D721Med (cell line): ENCODE measurements at places on chromosomes 1 and 21.

- DNase-seq = no peak
These were observed 220.4 kb downstream of the TPR start for GRCh38 chr1:186154651-186155050.

- no peak for DNase-seq
These were observed 5.3 kb downstream of the DENND2D start for GRCh38 chr1:111195002-111195684.

GRCh38 chr1:93680420-93681100, 1.1 kb downstream of the BCAR3 start:
- DNase-seq = peak; percentile 73

- DNase-seq = no peak
These were observed 236.2 kb downstream of the NFIA start for GRCh38 chr1:61318319-61319125.

DNA sequence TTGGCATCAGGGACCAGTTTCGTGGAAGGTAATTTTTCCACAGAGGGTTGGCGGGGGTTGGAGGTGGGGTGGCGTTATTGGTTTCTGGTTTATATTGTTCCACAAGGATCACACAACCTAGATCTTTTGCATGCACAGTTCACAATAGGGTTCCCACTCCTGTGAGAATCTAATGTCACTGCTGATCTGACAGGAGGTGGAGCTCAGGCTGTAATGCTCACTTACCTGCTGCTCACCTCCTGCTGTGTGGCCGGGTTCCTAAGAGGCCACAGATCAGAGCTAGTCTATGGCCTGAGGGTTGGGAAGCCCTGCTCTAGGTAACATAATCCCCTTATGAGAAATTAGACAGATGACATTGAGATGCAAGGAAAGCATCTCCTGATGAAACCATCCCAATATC, 12.6 kb downstream of the GBP5 start:
- no peak for DNase-seq

DNA sequence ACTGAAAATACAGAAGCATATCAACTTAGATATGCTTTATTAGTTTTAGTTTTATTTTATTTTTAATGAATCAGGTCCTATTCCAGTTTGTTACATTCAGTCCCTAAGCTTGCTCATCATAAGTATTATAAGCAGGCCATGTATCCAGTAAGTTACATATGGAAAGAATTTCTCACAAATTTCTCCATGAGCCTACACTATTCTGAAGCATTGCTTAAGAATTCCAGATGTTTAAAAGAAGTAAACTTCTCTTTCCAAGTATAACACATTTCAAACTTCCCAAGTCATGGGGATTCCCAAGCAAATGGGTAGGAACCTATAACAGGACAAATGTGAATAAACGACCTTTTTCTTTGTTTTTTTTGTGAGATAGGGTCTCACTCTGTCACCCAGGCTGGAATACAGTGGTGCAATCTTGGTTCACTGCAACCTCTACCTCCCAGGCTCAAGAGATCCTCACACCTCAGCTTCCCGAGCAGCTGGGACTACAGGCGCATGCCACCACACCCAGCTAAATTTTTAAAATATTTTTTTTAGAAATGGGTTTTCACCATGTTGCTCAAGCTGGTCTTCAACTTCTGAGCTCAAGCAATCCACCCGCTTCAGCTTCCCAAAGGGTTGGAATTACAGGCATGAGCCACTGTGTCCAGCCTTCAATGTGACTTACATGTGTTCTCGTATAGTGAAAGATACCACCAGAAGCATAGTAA, 39.0 kb downstream of the ST7L start:
- DNase-seq = no peak

GRCh38 chr1:230065161-230065560, 1.9 kb upstream of the GALNT2 start:
- DNase-seq = no peak

GRCh38 chr1:87814573-87814972, 485.9 kb downstream of the LMO4 start:
- no peak for DNase-seq

GRCh38 chr1:173857363-173857917, 10.3 kb downstream of the GAS5 start:
- DNase-seq = no peak

DNA sequence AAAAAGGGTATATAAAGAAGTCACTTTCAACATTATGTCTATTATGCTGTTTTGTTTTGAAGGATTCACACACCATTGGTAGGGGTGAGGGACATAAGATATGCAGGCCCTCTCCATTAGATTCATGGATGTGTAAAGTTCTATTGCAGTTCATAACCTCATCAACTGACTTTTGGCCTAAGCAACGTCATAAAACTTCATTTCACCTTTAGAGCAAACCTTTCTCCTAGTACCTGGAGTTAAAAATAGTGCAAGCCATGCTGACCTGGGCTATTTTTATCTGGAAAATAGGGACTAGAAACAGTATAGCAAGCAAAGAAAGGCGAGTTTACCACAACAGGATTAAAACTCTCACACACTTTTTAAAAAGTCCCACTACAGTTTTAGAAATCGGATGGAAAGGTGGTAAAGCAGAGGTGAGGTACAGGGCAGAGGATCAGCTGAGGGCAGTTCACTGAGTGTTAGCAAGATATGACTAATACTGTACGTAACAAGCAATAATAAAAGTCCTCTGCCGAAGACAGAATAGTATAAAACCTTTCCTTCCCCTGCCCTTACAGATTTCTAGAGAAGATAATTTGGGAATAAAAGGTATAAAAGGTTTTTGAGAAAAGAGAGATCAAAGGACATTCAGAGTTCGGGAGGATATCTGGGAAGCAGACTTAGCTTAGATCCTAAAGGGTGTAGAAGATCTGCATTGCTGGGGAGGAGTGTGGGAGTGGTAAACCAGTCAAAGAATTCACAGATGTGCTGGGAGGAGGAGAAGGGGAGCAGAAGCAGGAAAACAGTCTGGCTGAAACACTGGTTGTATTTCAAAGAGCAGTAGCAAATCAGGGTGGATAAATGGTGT, 14.3 kb downstream of the EGLN1 start:
- no peak for DNase-seq

DNA sequence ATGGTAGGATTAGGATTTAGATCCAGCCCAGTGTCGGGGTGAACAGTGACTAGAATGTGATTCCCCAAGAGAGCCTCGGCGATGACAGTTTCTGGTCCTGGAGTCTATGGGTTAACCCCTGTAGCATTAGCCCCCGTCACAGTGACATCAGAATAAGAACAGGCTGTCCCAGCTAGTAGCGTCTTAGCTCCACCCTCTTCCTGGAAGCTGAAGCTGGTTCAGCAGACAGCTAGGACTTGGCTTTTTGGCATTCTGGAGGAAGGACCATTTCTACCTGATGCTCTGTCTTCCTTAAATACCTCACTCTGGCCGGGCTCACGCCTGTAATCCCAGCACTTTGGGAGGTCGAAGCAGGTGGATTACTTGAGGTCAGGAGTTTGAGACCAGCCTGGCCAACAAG, 5.0 kb downstream of the NDUFS2 start:
- no peak for DNase-seq

GRCh38 chr1:240691909-240692705, 80.2 kb upstream of the GREM2 start:
- peak; percentile 51 for DNase-seq
